ENCODE measurements at places on chromosomes 16 and 17.
A peak's percentile ranks its signal among the peaks of the same experiment; 100 is the strongest.

DNA sequence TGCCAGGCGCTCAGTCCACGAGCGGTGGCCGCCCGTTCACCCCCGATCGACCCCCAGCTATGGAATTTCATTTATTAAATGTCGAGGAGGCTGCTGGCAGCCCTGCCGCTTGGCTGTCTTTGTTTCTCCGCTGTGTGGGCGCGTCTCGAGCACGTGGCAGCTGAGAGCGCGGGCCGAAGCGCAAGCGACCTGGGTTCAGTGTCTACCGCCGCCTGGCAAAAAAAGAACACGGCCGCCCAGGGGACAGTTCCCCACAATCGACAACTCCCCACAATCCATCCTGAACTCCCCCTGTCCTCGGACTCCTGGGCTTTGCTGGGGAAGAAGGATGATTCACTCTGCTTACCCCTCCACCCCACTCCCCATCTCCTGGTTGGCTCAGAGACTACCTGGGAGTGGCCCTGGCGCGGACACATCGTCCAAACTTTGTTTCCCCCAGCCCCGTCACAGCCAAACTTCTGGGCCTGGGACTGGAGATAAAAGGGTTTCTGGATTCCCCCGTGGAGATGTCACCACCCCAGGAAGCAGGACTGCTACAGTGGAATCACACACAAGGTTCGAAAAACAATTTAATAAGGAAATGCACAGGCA, 1.7 kb upstream of the ANKRD13B start:
- no peak for DNase-seq

- DNase-seq, result no peak
Observed at GRCh38 chr17:57737450-57737849, 7.6 kb downstream of the CCDC182 start.

DNA sequence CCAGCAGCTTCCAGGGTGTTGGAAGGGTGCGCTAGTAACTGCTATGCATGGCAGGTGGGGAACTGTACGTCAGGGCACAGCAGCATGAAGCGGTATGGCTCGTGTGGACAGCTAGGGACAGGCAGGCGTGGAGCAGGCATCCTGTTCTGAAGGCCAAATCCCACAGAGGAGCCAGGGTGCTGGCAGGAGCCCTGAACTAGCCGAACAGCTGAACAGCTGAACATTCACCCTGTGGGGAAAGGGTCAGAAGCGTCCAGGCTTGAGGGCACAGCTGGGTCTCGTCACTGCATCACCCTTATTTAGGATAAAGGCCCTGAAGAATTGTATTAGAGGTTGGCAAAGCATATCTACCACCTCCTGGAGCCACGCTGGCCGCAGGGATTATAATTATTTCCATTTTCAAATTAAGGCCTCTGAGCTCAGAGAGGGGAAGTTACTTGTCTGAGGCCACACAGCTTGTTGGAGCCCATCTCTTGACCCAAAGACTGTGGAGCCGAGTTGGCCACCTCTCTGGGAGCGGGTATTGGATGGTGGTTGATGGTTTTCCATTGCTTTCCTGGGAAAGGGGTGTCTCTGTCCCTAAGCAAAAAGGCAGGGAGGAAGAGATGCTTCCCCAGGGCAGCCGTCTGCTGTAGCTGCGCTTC, 3.3 kb upstream of the STH start:
- DNase-seq, result no peak

- no peak for DNase-seq
Observed at GRCh38 chr16:81424771-81425170, 19.8 kb upstream of the CMIP start.

GRCh38 chr16:20740007-20740883, 1.4 kb downstream of the THUMPD1 start:
- no peak for DNase-seq

GRCh38 chr16:9256196-9256595, 164.8 kb downstream of the HAPSTR1 start:
- no peak for DNase-seq

- DNase-seq, result no peak
Observed at GRCh38 chr16:67893743-67894399, 817 bp downstream of the PSKH1 start.

DNA sequence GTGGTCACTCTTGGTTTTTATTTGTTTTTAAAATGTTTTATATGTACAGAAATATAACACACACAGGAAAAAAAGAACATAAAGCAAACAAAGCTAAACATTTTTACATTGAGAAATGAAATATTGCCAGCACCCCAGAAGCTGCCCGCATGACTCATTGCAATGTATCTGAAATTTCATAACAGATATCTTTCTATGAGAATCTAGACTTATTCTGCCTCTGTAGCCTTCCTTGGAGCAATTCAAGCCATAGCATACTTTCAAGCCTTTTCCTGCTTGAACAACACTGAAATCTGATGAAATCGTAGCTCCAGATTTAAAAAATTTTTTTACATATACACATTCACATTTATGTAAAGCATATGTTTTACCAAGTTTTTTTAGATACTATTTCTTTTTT, 86.9 kb downstream of the RBBP6 start:
- DNase-seq, result no peak

DNA sequence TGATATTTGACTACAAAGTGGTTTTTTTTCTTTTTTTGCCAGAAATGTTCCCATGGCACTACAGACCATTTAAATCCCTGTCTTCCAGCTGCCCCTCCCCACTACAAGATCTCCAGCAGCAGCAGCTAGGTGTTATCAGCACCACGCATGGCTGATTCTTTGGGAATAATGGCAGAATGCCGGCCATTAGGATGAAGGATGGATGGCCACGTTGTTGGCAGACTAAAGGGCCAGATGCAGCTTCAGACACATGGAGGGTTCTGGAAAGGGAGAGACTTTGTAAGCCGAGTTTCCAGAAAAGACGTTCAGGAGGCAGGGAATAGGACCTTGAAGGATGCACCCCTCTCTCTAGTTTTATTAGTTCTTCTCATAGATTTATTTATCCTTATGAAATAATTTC, 10.3 kb upstream of the MED9 start:
- no peak for DNase-seq

DNA sequence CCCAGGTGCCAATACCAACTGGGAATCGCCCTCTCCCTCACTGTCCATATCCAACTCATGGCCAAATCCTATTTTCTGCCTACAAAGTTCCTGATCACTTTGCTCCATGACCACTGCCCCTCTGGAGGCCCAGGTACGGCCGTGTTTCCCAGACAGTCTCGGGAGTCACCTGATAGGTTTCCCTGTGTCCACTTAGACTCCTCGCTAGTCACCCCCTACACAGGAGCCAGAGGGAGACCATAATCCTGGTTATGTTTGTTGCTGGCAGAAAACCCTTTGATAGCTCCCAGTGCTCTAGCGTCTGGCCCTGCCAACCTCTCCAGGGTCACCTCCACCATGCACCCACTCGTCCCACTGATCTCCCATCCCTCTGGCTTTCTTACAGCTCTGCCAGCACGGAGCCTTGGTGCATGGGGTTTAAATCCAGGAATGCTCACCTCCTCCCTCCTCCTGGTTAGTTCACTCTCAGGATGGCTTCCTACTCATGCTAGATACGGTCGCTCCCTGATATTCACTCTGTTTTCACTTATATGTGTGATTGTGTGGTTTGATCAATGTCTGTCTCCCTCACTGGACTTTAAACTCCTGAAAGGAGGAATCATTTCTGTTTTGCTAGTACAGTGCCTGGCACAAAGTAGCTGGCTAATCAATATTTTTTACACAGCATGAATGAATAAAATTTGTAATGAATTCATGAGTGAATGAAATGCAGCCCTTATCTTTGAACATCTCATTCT, 7.5 kb upstream of the CALB2 start:
- peak; percentile 60 for DNase-seq

DNA sequence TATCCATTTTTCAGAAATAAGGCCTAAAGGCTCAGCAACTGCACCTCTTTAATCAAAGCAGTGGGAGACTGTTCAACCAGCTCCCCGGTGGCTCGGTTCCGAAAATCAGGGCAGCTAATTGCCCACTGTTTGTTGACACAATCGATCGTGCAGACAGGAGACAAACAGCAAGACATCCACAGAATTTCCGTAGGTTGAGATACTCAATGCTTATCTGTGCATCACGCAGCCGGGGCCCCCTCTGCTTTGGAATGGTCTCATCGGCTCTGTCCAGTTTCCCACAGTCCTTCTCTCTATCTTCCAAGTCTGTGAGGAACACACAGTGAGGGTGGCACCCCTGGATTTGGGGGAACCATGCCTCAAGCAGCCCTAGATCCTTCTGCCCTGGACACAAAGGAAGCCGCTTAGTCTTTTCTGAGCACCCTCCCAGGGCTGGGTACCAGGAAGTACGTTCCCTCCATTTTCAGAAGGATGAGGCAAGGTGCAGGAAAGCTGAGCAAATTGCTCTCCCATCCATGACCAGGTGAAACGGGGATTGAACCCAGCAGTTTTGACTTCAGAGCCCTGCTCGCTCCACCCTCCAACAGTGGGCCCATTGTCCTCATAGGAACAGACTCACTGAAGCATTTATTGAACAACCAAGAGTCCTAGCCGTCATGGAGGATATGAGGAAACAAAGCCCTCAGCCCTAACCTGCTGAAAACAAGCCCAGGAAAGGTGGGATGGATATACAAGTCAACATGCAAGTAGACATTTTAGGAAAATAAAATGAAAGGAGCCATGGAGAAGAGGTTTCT, 70.7 kb downstream of the C16orf95 start:
- no peak for DNase-seq

DNA sequence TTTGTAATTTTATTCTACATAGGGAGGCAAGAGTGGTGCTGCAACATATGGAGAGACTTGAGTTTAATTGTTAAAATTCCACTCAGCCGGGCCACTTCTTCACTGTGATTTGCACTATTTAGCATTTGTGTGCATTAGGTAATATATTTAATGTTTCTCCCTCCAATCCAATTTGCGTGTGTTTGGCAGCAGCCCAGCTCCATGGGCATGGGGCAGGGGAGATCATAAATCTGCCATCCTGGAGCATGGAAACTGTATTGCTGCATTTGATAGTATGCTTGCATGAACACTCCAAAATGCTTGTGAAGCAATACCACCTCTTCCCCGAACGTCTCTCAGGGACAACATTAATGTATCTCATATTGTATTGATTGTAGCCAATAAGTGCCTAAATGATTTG, 339.1 kb upstream of the RBFOX1 start:
- DNase-seq, result no peak

- no peak for DNase-seq
Observed at GRCh38 chr16:24713379-24713778, 16.1 kb upstream of the TNRC6A start.

GRCh38 chr17:73697872-73698271, 53.6 kb upstream of the SDK2 start:
- no peak for DNase-seq

DNA sequence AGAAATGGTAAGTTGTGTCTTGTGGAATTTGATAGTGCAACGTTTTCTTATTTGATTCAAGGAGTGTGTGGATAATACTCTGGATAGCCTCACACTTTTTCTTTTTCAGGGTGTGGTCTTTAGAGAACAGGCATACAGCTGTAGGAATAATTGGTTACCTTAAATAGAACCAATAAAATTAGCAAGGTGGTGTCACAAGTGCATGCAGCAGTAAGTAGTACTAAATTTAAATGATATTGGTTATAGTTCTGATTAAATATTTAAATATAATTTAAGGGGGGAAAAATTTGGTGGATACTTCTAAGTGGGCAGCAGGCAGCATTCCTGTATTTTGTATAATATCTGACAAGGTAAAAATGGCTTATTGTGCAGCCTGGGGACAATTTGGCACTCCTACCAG, 3.7 kb downstream of the HAPSTR1 start:
- no peak for DNase-seq

- no peak for DNase-seq
Observed at GRCh38 chr16:70659546-70659945, 13.2 kb downstream of the IL34 start.

DNA sequence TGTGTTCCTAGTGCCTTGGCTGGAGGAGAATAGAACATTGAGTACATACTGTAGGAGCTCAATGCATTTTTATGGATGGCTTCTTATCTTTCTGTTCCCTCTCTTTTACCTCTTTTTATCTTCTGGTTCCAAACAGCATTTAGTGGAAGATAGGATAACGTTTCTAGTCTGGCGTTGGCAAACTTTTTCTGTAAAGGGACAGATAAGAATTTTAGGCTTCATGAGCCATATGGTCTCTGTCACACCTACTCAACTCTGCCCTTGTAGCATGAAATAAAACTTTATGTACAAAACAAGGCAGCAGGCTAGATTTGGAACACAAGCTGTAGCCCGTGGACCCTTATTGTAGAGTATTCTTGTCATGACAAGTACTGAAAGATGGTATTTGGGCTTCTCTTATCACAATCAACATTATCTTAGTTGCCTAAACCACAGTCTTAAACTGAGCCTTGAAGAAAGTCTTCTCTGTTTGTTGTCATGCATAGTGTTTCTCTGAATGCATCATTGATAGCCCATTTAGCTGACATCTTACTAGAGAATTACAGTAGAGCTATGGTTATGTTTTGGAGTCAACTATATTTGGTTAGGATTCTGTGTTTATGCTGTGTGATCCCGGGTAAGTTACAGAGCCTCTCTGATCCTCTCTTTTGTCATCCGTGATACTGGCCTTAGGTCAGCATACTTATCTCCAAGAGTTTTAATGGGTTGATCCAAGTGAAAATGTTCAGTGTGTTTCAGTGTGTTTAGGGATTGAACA, 80.2 kb downstream of the HS3ST4 start:
- no peak for DNase-seq

GRCh38 chr17:31085563-31085962, 9.2 kb upstream of the NF1 start:
- no peak for DNase-seq

- peak; percentile 34 for DNase-seq
Observed at GRCh38 chr16:57690782-57691471, 3.7 kb upstream of the DRC7 start.

GRCh38 chr17:74182041-74182723, 21.3 kb upstream of the RPL38 start:
- DNase-seq, result no peak

GRCh38 chr16:65751622-65752521, 614.6 kb upstream of the CDH5 start:
- no peak for DNase-seq

GRCh38 chr17:78300962-78301820, 58.7 kb downstream of the SOCS3 start:
- no peak for DNase-seq

GRCh38 chr16:68469796-68470460, 21.6 kb upstream of the SMPD3 start:
- DNase-seq, result no peak

DNA sequence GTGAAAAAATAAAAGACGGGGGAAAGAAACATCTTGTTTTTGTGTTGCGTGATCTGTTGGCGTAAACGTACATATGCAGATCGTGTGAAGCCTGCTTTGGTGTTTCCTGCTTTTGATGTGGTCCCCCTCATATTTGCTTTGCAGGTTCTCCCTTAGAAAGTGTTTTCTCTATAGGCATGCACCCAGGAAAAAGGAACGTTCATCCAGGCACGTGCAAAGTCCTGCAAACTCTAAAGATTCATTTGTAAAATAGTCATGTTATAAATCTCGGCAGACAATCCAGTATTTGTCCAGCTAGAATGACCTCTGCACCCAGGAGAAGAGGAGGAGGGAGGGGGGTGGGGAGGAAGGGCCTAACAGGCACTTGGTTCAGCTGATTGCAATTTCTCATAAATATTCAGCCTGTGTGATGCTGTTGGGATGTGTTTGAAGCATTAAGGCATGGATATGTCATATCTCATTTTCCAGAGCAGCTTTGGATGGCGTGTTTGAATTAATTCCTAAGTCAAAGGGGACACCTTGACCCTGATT, 40.3 kb upstream of the DDX52 start:
- no peak for DNase-seq

- no peak for DNase-seq
Observed at GRCh38 chr16:84566545-84567257, 51.2 kb downstream of the COTL1 start.
